Panc1 (cell line): ENCODE measurements at places on chromosomes 4 and X. TPM values are rescaled to one million over a fixed set of nuclear protein-coding genes. Genes with fewer than 3 reads are reported as not detected.

GRCh38 chrX:68724531-68725020, 77.1 kb downstream of the STARD8 start:
- no peak for DNase-seq

DNA sequence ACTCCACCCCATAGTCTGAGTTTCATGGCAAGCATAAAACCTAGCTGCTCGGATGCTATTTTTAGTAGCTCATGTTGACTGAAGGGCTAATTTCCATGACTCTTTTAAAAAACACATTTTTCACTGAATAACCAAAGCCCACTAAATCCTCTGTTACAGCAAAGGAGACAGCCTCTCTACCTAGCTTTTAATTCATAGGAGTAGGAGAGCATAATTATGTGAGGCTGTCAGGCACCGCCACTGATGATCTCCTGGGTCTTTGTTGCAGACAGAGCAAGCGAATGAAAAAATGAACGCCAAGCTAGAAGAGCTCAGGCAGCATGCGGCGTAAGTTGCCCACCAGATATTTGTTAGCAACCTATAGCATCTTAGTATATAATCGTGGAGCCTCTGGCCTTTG, 53.5 kb downstream of the KIF4A start:
- no peak for DNase-seq

DNA sequence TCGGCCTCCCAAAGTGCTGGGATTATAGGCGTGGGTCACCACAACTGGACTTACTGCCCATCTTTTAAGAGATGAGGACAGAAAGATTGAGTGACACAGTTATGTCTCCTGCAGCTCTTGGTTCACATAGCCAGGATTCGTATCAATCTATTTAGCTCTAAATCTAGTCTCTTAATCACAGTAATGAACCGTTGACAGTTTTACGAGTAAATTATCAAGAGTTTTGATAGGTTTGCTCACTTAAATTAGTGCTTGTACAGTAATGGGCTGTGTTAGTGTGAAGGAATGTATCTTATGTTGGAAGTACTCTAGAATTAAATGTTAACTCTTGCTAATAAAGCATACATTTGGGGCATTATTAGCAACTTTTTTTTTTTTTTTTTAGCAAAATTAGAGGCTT, 105.7 kb downstream of the PTTG2 start:
- DNase-seq = no peak

DNA sequence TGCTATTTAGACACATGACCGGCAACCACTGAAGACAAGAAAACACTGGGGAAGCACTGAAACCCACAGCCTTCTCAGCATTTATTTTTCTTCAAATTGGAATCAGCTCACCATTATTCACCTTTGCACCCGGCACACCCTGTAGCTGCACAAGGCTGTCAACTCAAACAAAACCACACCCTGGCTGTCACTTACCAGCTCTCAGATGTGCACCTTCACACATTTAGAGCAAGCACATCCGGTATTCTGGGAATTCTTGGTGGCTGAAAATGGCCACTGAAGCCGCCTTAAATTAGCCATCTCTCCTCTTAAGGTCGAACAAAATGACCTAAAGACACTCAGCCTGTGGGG, 5.9 kb downstream of the ZFYVE28 start:
- no peak for DNase-seq

The PLXNA3 gene
- 128 TPM for total RNA-seq

The GAB3 gene
- 8.2 TPM for total RNA-seq

The EXOC1L gene
- total RNA-seq = not detected

The MAGEA10 gene
- total RNA-seq = not detected
